ENCODE measurements at places on chromosomes 12 and 14. TPM values are rescaled to one million over a fixed set of nuclear protein-coding genes. Genes with fewer than 3 reads are reported as not detected.

- DNase-seq: peak; percentile 40
These were observed 18.4 kb downstream of the ANO6 start for GRCh38 chr12:45234139-45234865.

DNA sequence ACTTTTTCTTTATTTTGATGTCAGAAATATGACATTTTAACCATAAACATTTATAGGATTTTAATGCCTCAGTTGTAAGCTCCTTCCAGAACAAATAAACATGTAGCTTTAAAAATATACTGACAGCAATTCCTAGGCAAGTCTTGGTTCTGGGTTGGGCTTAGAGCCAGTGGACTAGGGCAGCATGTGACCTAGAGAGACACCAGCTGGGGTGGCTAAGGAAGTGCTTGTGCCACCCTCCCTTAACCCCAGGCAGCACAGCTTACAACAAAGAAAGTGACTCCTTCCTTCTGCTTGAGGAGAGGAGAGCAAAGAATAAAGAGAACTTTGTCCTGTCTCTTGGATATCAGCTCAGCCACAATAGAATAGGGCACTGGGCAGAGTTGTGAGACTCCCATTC, 61.6 kb upstream of the KTN1 start:
- DNase-seq: no peak

DNA sequence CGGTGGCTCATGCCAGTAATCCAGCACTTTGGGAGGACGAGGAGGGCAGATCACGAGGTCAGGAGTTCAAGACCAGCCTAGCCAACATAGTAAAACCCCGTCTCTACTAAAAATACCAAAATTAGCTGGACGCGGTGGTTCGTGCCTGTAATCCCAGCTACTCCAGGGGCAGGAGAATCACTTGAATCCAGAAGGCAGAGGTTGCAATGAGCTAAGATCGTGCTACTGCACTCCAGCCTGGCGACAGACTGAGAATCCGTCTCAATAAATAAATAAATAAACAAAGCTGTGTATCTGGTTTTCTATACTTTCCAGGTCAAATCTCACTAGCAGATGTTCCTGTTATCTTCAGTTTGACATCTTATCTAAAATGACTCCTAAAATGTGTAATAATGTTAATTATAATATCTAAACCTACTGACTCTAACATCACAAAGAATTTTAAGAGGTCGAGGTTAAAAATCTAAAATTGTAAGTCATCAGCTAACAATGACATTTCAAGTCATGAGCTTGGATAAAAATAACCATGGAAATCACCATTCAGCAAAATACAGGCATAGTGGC, 2.4 kb upstream of the SRP54 start:
- no peak for DNase-seq

- no peak for DNase-seq
These were observed 163.7 kb downstream of the BMP4 start for GRCh38 chr14:53792909-53793308.

DNA sequence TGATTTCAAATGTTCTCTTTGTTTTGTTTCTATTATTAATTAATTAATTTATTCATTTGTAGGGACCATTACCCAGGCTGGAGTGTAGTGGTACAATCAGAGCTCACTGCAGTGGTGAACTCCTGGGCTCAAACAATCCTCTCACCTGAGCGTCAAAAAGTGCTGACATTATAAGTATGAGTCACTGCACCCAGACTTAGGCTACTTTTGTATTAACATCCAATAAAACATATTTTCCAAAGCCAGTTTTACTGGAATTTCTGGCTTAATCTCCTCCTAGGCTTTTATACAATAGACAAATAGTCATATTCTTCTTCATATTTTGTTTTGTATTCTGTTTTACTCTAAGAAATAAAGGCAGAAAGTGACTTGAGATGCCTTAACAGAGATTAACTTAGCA, 749.6 kb downstream of the SLC16A7 start:
- DNase-seq: no peak

DNA sequence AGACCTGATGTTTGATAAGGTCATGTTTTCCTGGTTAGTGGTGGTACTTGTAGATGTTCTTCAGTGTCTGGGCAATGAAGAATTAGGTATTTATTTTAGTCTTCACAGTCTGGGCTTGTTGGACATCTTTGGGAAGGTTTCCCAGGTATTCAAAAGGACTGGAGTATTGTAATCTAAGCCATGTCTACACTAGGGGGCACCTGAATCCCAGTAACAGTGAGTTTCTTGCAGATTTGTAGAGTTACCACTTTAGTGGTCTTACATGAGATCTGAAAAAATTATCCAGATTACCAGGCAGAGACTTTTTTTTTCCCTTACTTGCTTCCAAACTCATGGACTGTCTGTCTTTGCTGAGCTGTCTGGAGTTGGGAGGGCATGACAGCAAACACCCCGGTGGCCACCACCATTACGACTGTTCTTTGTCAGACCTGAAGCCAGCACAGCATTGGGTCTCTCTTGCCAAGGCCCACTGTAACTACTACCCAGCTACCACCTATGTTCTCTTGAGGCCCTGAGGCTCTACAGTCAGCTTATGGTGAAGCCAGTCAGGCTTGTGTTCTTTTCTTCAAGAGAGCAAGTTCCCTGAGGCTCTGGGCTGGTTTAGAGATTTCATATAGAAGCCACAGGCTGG, 820.7 kb upstream of the FBXO33 start:
- no peak for DNase-seq

- DNase-seq: no peak
These were observed 1178.7 kb downstream of the AACS start for GRCh38 chr12:126243814-126244440.

- DNase-seq: no peak
These were observed 161.8 kb downstream of the TTC8 start for GRCh38 chr14:88986146-88986841.

GRCh38 chr12:57899010-57899662, 42.2 kb upstream of the ATP23 start:
- no peak for DNase-seq

DNA sequence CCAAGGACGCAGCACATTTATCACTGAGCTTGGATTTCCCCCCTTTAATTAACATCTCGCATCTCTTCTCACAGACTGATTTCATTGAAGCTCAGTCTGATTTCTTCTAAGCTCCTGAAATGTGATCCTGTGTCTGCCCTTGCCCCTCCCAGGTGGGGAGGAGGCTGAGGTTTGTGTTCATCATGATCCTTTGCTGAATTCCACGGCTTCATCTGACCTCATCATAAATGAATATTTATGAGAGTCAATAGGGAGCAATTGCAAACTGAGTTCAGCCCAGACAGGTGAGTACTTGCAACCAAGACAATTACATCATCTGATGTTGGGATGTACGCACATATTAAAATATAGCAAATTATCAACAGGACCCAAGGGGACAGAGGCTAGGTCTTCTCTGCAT, 72.4 kb downstream of the MAP1LC3B2 start:
- DNase-seq: peak; percentile 17

DNA sequence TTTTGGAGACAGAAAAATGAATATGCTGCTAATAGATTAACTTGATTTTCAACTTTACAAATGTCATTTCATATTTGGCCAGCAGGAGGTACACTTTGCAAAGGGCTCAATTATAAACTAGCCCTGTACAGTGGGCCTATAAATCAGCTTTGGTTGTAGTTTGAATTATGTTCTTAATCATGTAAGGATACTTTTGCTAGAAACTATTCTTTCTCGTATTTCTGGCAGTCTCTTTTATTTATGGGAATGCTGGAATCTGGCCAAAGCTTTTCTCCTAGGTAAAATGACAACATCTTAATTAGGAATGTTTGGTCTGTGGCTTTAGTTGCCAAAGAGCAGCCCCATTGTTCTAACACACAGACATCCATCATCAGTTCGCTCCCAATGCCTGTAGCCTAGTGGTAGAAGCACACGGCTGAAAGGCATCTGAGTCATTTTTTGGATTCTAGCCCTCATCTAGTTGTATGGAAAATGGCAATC, 1322.3 kb upstream of the SEL1L start:
- peak; percentile 22 for DNase-seq

- DNase-seq: peak; percentile 42
These were observed 12.3 kb downstream of the METTL3 start for GRCh38 chr14:21498540-21499526.

GRCh38 chr12:109010259-109010658, 10.6 kb downstream of the SVOP start:
- no peak for DNase-seq

DNA sequence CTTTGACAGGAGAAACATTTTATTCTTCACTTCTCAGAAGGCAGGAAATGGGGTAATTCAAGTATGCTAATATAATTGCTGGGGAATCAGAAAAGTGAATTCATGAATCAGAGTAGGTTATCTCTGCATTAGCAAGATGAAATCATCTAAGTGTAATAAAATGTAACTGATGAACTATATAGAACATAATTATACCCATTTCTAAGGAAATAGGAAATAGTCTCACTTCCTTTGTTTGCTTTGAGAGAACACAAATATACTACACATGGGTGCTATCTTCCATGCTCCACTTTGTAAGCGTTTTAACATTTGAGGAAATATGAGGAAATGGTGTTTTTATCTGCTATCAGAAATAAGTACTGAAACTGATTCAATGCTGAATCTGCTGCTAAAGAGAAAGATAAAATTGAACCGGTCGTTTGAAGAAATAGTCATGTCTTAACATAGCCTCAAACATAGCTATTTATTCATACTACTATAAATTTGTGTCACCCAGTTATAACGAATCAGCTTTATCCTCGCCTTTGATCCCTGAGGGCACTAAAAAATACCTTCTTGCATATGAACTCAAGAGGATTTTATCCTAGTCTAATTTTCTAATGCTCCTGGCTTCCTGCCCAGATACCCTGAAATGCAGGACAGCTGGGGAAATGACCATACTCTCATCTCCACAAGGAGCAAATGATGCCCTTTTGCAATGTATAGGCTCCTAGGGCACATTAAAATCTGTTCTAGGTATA, 696.0 kb downstream of the C12orf50 start:
- no peak for DNase-seq

GRCh38 chr14:28398506-28398905, 368.1 kb upstream of the FOXG1 start:
- no peak for DNase-seq

DNA sequence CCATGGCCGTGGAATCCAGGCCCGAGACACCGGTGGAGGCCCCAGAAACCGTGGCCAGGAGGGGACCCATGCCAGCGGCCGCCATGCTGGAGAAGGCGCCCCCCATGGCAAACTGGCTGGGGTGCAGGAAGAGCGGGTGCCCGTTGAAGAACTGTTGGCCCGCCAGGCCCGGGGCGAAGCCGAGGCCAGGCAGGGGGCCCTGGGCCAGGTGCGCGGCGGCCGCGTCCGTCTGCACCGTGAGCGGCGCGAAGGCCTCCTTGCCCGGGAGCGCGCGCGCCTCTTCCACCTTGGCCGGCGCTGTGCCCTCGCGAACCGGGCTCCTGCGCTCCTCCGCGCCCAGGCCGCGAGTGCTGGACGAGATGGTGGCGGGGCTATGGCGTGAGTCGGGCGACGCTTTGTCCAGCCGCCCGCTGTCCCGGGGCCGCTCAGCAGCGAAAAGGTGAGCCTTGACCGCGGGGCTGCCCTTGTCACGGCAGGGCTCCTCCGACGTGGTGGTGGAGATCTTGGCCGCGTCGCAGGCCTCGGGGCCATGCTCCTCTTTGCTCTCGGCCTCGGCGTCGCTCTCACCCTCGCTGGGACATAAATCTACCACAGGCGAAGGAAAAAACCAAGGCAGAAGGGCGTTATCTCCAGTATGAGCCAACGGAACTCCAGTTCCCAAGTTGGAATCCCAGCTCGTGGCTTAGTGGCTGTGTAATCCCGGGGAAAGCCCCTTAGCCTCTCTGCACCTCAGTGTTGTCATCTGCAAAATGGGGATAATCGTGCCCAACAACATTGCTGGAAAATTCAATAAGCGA, 9.5 kb downstream of the TBX3 start:
- DNase-seq: no peak

DNA sequence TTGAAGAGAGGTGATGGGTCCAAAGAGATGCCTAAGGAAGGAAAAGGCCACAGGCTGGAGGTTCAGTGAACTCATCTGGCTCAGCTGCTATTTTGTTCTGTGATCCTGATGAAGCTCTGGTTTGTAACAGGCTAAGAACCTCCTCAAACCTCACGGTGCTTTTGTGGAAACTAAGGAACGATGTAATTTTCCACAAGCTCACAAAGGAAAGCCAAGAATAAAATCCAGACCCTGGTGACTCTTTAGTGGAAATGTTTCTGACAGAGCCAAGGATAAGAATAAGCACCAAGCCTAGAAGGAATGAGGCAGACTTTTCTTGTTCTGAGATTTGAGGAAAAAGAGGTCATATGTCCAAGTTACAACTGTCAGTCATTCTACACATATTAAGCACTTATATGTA, 93.6 kb downstream of the SLC24A4 start:
- DNase-seq: no peak

DNA sequence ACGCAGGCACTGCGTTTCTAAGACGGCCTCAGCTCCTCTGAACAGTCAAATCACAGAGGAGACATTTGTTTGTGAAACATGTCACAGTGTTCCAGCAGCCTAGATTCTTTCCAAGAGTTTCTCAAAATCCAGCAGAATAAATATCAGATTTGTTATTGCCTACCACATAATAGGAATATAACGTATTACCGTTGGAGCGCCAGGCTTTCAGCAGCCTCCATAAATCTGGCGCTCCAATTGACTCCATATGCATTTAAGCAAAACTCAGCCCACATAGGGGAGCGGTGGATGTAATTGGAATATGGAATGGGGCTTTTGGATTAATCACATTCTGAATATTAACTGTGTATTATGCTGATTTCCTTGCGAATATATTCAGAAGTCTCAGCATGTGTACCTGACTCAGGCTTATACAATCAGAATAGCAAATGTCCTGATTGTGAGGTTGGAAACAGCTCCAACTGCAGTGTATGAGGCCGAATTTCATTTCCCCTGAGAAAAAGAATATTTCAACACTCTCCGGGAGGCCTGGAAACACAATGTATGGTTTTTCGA, 174.0 kb downstream of the ASCL4 start:
- DNase-seq: no peak

- DNase-seq: no peak
These were observed 67.2 kb upstream of the DLK1 start for GRCh38 chr14:100659345-100660001.

DNA sequence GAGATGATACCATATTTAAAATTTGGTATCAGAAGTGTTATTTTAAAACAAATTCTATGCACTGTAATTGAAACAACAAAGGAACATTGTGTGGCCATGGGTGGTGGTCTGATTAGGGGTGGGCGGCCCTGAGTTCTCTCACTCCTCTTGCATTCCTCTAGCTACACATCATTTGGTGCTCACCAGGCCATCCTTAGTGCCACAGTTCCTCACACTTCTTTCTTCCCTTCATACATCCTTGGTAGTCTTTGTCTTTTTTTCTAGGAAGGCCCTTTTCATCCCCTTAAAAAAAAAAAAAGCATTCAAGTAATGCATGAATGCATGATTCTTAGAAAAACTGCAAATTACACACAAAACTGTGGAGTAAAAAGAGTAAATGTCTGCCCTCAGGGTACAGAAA, 2.4 kb upstream of the MANSC4 start:
- DNase-seq: no peak

GRCh38 chr12:42282294-42282693, 43.6 kb downstream of the ZCRB1 start:
- DNase-seq: peak; percentile 7

OR11H7 gene
- polyA plus RNA-seq: 0.26 TPM

DCAF5 gene
- polyA plus RNA-seq: 56.3 TPM

ACSS3 gene
- 21.0 TPM for polyA plus RNA-seq

RABGGTA gene
- polyA plus RNA-seq: 23.5 TPM

RAP1B gene
- polyA plus RNA-seq: 178 TPM

LRRIQ1 gene
- 39.9 TPM for polyA plus RNA-seq

LRRC10 gene
- polyA plus RNA-seq: not detected

SLC17A8 gene
- polyA plus RNA-seq: 1.2 TPM

Measured in renal cortex interstitium (tissue), 15 donors.